Naive thymus-derived CD8-positive, alpha-beta T cell (primary cell): ENCODE measurements at places on chromosomes 2 and 18.

DNA sequence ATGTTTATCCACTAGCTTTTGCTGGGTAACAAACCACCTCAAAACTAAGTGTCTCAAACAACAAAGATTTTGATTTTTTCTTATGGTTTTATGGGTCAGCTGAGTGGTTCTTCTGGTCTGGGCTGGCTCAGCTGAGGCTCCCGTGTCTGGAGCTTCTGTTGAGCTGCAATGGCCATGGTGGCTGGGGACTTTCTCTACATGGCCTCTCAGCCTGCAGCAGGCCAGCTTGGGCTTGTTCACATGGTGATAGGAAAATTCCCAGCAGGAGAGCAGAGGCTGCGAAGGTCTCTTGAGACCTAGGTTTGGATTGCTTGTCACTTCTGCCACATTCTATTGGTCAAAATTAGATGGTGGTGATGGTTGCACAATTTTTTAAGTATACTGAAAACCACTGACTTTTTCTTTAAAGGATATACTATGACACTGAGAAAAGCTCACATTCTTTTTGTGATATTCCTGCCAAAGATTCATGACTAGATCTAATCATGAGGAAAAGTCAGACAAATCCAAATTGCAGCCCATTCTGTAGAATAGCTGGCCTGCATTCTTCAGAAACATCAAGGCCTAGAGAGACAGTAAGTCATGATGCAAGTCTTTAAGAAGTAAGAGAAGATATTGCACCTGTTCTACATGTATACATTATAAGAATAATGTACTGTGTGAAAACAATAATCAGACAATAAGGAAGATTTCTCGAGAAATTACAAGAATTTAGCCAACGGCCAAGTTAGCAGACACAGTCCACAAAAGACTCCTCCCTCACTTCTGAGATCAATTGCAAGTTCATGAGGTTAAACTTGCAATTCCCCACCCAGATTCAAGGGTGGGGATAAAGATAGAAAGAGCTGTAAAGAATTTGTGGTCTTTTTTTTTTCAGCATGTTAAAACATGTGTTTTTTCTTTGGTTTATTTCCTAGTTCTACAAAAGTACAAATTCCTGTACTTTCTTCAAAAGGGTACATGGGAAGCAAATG, 35.0 kb upstream of the IL1R2 start:
- no peak for DNase-seq

GRCh38 chr18:61992923-61993322, 100.1 kb upstream of the RNF152 start:
- no peak for DNase-seq

GRCh38 chr2:147388217-147388616, 456.6 kb upstream of the ACVR2A start:
- no peak for DNase-seq

GRCh38 chr2:226429476-226429875, 370.1 kb downstream of the IRS1 start:
- no peak for DNase-seq

- no peak for DNase-seq
Observed at GRCh38 chr2:193583638-193584400, 1389.1 kb upstream of the TMEFF2 start.

GRCh38 chr2:3192920-3193319, 184.7 kb downstream of the EIPR1 start:
- no peak for DNase-seq

- no peak for DNase-seq
Observed at GRCh38 chr2:44826601-44827000, 114.9 kb upstream of the SIX3 start.

DNA sequence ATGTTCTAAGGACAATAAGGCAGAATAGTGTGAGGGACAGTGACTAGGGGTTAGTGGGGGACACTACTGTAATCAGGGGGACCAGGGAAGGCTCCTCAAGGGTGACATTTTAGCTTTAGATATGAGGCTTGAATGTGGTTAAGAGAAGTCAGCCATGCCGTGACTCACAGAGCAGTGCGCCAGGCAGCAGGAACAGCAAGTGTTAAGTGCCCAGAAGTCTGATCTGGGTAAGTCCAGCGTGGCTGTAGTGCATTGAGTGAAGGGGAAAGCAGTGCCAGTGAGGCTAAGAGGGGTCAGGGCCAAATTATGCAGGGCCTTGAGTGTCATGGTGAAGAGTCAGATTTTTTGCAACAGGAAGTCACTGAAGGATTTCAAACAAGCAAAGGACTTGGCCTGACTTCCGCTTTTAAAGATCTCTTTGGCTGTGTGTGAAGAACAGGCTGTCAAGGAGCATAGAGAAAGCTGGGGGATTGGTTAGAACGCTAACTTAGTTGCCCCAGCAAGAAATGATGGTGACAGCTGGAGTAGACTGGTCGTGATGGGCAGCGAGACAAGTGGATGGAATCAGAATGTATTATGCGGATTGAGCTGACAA, 151.5 kb downstream of the MSH2 start:
- no peak for DNase-seq

GRCh38 chr2:239896075-239896474, 129.1 kb downstream of the NDUFA10 start:
- no peak for DNase-seq

- no peak for DNase-seq
Observed at GRCh38 chr2:3914241-3914640, 210.9 kb downstream of the DCDC2C start.

- no peak for DNase-seq
Observed at GRCh38 chr18:69908838-69909237, 38.8 kb downstream of the CD226 start.

DNA sequence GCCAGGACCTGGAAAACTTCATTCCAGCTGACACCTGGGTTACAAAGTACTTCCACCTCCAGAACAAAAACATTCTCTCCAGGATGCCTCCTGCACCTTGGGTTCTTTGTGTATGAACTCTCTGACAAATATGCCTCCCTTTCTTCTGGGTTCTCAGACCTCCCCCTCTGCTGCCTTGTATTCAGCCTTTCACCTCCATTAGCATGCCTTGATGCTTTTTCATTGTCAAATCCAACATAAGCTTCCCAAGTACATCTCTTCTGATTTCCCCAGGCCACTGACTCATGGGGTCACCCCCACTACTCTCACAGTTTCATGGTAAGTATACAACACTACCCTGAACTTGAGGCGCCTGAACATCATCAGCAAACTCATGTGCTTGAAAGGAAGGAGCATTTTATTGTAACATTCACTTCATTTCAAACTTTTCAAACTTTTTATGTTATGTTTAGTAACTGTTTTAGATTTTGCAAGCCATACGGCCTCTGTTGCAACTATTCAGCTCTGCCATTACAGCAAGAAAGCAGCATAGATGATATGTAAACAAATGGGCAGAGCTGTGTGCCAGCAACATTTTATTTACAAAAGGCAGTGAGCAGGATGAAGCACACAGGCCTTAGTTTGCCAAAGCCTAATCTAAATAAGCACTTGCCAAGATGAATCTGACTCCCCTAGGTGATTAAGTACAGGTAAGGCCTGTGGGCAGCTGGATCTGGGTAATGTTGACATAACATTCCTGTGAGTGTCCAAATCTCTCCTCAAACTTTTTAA, 32.5 kb upstream of the MRPS9 start:
- no peak for DNase-seq

DNA sequence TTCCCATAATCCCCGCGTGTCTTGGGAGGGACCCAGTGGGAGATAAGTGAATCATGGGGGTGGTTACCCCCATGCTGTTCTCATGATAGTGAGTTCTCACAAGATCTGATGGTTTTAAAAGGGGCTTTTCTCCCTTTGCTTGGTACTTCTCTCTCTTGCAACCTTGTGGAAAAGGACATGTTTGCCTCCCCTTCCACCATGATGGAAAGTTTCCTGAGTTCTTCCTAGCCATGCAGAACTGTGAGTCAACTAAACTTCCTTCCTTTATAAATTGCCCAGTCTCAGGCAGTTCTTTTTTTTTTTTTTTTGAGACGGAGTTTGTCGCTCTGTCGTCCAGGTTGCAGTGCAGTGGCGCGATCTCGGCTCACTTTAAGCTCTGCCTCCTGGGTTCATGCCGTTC, 26.5 kb upstream of the RTN4 start:
- DNase-seq: no peak

DNA sequence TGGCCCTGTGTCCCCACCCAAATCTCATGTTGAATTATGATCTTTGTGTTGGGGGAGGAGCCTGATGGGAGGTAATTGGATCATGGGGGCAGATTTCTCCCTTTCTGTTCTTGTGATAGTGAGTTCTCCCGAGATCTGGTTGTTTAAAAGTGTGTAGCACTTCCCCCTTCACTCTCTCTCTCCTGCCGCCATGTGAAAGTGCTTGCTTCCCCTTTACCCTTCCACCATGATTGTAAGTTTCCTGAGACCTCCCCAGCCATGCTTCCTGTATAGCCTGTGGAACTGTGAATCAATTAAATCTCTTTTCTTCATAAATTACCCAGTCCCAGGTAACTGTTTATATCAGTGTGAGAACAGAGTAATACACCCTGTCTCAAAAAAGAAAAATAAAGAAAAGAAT, 25.5 kb downstream of the LRRFIP1 start:
- no peak for DNase-seq

DNA sequence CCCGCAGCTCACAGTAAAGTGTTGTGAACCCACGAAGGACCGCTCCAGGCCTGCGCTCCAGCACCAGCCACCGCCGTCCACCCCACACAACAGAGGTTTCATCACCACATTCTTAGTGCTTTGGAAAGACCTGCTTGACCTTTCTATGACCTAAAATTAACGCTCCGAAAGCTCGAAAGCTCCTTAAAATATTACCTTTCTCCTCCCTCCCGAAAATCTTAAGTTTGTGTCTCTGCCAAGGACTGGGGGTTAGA, 149.2 kb downstream of the TWIST2 start:
- DNase-seq: no peak

GRCh38 chr2:10030311-10030736, 13.0 kb upstream of the KLF11 start:
- DNase-seq: no peak

DNA sequence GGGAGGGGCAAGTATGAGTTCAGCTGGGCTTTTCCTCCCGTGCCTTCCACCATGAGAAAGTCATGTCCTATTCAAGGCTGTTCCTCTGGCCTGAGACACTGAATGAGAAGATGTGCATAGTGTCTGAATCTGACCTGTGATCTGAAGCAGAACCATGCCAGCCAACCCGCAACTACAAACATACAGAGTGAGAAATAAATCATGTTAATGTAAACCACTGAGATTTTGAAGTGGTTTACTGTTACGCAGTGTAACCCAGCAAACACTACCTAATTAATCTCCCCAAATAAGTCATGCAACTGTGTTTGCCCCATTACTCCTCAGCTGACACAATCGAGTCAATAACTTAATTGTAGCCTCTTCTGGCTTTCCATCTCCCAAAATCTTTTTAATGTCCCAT, 49.2 kb downstream of the METTL4 start:
- DNase-seq: no peak

DNA sequence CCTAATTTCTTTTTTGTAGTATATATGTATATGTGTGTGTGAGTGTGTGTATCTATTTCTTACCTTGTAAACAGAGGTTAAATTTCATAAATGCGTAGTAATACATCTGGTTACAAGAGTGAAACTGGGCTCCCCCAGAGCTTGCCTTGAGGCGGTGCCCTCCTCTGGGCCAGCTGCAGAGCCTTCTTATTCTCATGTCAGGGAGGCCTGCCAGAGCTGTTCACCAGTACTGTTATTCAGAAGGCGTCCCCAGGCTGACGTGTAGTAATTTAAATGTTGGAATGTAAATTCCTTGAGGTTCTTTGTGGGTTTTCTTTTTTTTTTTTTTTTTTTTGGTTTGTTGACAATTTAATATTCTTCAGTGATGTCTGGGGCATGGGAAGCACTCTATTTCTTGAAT, 11.2 kb downstream of the COPS8 start:
- no peak for DNase-seq

DNA sequence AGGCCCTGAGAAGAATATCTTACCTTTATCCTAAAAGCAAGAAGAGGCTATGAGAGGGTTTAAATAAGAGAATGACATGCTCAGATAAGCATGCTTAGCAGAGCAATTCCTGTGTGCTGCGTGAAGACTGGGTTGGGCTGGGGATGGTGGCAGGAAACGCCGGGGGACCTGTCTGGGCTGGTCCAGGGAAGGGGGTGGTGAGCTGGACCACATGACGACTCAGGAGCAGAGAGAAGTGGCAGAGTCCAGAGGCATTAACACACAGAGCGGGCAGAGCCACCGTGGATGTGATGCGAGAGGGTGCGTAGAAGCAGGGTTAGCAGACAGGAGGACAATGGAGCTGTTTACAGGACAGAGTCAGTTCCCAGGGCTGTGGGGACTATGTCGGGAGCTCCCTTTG, 84.5 kb downstream of the ZBTB7C start:
- no peak for DNase-seq

GRCh38 chr2:68934021-68934420, 18.7 kb downstream of the GKN2 start:
- DNase-seq: no peak

DNA sequence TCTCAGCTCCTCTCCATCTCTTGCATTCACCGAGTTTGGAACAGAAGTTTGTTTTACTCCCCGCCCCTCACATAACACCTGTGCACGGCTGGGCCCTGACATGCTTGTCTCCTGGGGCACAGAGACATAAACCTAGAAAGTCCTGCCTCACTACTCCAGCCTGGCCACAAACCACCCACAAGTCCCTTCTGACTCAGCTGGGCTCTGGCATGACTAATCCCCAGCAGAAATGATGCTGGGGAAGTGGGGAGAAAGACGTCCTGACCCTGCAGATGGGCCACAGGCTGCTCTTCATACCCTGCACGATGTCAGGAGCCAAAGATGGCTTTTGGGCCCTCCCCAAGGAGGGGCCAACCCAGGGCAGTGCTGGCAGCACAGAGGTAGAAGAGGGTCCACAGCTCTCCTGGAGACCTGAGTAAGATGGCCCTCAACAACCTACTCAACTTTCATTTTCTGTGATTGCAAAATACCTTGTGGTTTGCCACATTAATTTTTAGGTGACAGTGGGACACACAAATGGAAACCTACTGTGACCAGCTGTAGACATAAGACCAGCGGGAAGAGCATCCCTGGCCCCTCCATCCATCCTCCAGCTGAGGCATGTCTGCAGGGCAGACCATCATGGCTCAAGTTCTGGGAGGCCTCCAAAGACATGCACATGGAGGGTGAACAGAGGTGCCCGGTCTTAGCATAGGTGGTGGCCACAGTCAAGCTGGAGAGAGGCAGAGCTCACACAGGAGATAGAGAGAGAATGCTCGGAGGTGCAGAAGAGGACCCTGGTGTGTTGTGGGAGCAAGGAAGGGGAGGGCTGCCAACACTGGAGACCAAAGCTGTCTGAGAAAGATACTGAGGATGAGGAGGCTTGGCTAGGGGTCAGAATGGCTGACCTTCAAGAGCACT, 40.0 kb downstream of the DNMT3A start:
- no peak for DNase-seq

DNA sequence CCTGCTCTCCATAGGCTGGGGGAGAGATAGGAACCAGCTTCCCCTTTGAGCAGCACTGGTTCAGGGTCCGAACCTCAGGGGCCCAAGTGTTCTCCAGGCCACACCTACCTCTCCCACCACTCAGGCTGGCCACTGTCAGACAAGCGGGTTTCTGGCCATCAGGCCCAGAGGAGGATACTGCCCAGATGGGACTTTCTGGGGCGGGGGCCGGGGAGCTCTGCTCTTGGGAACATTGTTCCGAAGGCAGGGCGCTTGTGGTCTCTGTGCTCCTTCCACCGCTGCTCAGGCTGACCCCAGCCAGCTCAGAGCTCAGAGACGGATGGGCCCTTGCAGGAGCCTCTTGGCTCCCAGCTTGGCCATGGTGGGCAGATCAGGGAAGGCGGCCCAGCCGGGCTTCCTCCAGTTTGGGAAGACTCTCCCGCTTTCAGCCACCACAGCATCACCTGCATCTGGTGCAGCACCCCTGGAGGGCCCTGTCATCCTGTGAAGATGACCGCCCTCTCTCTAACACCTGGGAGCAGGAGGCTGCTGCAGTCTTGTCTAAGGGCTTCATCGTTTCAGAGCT, 5.2 kb upstream of the TRAF3IP1 start:
- DNase-seq: no peak
